Esophagus muscularis mucosa (tissue), 4 donors: ENCODE measurements at places on chromosomes 7 and 10. TPM values are rescaled to one million over a fixed set of nuclear protein-coding genes. Genes with fewer than 3 reads are reported as not detected.

- H3K27ac ChIP-seq, result peak overlapping the region; percentile 75
- no peak for DNase-seq
- no peaks in the 10 kb centered on the region for H3K27me3 ChIP-seq
- no peaks in the 10 kb centered on the region for H3K36me3 ChIP-seq
- peak overlapping the region; percentile 81 for H3K4me3 ChIP-seq
- peaks cover 37% of the 10 kb centered on the region for H3K4me1 ChIP-seq
Observed at GRCh38 chr7:131555552-131556052, 826 bp downstream of the PODXL start.

GRCh38 chr7:80273327-80273726 is 138.7 kb downstream of the GNAI1 start:
- no peak overlapping the region for H3K27ac ChIP-seq
- no peaks in the 10 kb centered on the region for H3K36me3 ChIP-seq
- no peaks in the 10 kb centered on the region for H3K27me3 ChIP-seq
- peaks cover 16% of the 10 kb centered on the region for H3K4me1 ChIP-seq
- no peak overlapping the region for H3K4me3 ChIP-seq

GRCh38 chr10:114938856-114939193 is 830 bp downstream of the TRUB1 start:
- peaks cover 12% of the 10 kb centered on the region for H3K36me3 ChIP-seq
- peak overlapping the region; percentile 84 for H3K27ac ChIP-seq
- peaks cover 26% of the 10 kb centered on the region for H3K4me1 ChIP-seq

DNA sequence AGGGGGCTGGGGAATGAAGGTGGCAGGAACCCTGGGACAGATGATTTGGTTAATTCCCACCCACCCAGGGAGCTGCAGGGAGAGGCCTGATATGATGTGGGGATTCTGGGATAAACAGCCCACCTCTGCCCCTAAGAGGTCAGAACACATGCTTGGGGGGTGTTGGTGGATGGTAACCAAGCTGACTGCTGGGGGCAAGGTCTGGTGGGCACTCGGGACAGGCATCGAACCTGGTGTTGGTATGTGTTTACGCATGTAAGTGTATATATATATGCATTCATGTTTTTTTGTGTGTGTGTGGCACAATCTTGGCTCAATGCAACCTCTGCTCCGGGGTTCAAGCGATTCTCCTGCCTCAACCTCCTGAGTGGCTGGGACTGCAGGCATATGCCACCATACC is 80.7 kb upstream of the TMEM248 start:
- H3K4me1 ChIP-seq, result peaks cover 10% of the 10 kb centered on the region
- H3K36me3 ChIP-seq, result no peaks in the 10 kb centered on the region
- H3K4me3 ChIP-seq, result no peak overlapping the region
- no peak for DNase-seq

AKR1C3 gene
- 12.1 TPM for total RNA-seq
